HEK293T (cell line): ENCODE measurements at places on chromosomes 12 and 14.

DNA sequence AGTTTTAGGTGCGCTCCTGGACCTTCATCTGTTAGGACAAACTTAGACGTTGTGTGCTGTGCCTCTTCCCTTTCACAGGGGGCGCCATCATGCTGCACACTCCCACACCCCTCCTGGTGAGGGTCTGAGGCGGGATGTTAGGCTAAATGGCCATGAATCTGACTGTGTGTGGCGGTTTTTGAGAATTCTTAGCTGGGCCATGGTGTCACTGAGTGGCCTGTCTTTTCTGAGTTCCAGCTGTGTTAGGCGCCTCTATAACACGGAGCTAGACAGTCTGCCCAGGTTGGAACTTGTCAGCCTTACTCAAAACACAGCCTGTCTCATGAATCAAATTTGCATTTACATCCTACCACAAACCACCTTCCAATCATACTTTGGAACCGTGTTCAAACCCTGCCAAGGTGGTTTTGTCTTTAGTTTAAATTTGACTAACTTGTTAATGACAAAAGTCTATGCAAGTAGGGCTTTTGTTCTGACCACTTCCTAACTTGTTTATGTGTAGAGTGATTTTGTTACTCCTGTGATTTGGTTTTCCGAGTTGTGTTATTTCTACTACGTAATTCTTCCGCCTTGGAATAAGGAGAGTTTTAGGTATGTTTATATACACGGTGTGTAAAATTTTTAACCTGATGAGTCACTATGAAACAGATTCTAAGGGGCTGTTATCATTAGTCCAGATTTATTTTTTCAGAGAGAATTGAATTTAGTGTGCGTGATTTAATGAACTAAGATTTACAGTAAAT lies 19.6 kb downstream of the ACVR1B start:
- DNase-seq, result peak; percentile 75

DNA sequence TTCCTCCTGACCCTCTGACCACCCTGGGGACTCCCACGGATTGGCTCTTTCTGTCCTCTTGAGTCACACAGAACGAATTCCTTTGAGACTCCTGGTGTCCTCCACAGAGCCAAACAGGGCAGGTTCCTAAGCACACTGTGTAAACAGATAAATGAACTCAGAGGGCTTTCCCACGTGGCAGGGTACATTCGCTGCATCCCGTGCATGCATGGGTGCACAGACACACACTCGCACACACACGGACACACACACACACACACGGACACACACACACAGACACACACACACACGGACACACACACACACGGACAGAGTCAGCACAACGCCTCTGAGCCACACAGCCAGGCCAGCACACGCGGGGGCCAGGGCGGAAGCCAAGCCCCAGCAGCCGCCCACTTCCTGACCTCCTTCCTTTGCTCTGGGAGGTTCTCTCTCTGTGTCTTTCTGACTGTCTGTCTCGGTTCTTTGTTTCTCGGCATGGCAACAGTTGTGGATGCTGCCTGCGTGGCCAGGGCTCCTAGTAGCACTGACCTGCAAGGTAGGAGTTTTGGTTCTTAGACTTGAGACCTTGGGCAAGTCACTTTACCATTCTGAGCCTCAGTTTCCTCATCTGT lies 706 bp downstream of the CRACR2A start:
- no peak for DNase-seq

DNA sequence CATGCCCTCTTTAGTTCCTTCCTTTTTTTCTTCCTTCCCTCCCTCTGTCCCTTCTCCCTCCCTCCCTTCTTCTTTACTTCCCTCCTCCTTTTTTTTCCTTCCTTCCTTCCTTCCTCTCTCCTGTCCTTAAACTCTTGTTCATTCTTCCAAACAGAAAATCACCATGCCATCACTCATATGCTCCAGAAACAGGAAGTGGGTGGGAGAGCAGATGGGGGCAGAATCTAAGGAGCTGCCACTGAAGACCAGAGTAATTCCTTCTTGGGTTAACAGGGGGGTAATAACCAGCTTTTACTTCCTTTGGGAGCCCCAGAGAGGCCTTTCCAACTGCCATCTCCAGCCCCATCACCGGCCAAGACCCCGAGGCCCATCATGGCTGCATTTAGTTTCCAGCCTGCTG lies 51.2 kb downstream of the SVOP start:
- DNase-seq, result no peak

GRCh38 chr12:1436981-1437380 lies 157.4 kb downstream of the FBXL14 start:
- DNase-seq, result no peak

- peak; percentile 43 for DNase-seq
Measured at GRCh38 chr12:89470741-89471509, 53.7 kb downstream of the GALNT4 start.
